ENCODE measurements at places on chromosomes 4 and X. TPM values are rescaled to one million over a fixed set of nuclear protein-coding genes. Genes with fewer than 3 reads are reported as not detected.

Gene AWAT2
- not detected for total RNA-seq

Gene PAGE2B
- total RNA-seq, result not detected

Gene TRMT10A
- 5.0 TPM for total RNA-seq

Gene GATA1
- not detected for total RNA-seq

Gene HS6ST2
- total RNA-seq, result 0.09 TPM

Gene COL4A5
- total RNA-seq, result 26.7 TPM

Gene RPGR
- total RNA-seq, result 9.5 TPM

Gene GNL3L
- 25.2 TPM for total RNA-seq

Gene RPS6KA6
- 3.2 TPM for total RNA-seq

Gene SORCS2
- 2.7 TPM for total RNA-seq

Gene HMGB3
- total RNA-seq, result 2.3 TPM

Gene BEND4
- total RNA-seq, result 0.06 TPM

Gene LINC00632
- 226 TPM for total RNA-seq

Gene GDPD2
- not detected for total RNA-seq

Gene CT45A5
- total RNA-seq, result not detected

Gene LEF1
- total RNA-seq, result 0.62 TPM

Gene MAGEE2
- total RNA-seq, result 0.36 TPM

Gene ITIH6
- total RNA-seq, result not detected

Gene GLOD5
- total RNA-seq, result not detected

Gene SPANXN4
- total RNA-seq, result not detected

Gene GLRA2
- not detected for total RNA-seq

Gene RLIM
- 31.1 TPM for total RNA-seq

Gene TCEAL6
- total RNA-seq, result not detected

Gene SYP
- 2.6 TPM for total RNA-seq

Gene AADAT
- total RNA-seq, result 2.1 TPM

Gene BMP3
- not detected for total RNA-seq

Gene PASD1
- not detected for total RNA-seq

Gene PPARGC1A
- 74.7 TPM for total RNA-seq

Gene EGF
- total RNA-seq, result 15.4 TPM

Gene RHOXF2B
- total RNA-seq, result not detected

Gene CPE
- 93.6 TPM for total RNA-seq

Gene NAA11
- not detected for total RNA-seq

Gene LNX1
- 4.4 TPM for total RNA-seq

Gene CYSLTR1
- 1.1 TPM for total RNA-seq

Gene FAM47E
- 2.6 TPM for total RNA-seq

Gene MXRA5
- 3.1 TPM for total RNA-seq

Gene F8A2
- total RNA-seq, result not detected

Gene PLP1
- total RNA-seq, result 14.0 TPM

Gene CPLX1
- total RNA-seq, result 9.3 TPM

Gene TMPRSS11F
- not detected for total RNA-seq

Gene XAGE1A
- total RNA-seq, result not detected

Gene PRRG1
- total RNA-seq, result 15.2 TPM

Gene IQCM
- not detected for total RNA-seq

Gene RPA4
- 0.29 TPM for total RNA-seq

Gene NSG1
- 7.4 TPM for total RNA-seq

Gene PDCL2
- total RNA-seq, result not detected

Gene TMPRSS11D
- not detected for total RNA-seq

Gene EFHC2
- 6.6 TPM for total RNA-seq

Gene HELQ
- total RNA-seq, result 15.7 TPM

Gene SPANXD
- total RNA-seq, result not detected

Gene GK2
- not detected for total RNA-seq

Gene LRRC66
- total RNA-seq, result 0.29 TPM

Gene SLC9A7
- 4.4 TPM for total RNA-seq

All from right cardiac atrium (tissue), 5 donors.